ENCODE measurements at places on chromosomes 11 and 22. TPM values are rescaled to one million over a fixed set of nuclear protein-coding genes. Genes with fewer than 3 reads are reported as not detected.

- DNase-seq, result no peak
Measured at GRCh38 chr11:132895340-132895739, 637.0 kb downstream of the OPCML start.

DNA sequence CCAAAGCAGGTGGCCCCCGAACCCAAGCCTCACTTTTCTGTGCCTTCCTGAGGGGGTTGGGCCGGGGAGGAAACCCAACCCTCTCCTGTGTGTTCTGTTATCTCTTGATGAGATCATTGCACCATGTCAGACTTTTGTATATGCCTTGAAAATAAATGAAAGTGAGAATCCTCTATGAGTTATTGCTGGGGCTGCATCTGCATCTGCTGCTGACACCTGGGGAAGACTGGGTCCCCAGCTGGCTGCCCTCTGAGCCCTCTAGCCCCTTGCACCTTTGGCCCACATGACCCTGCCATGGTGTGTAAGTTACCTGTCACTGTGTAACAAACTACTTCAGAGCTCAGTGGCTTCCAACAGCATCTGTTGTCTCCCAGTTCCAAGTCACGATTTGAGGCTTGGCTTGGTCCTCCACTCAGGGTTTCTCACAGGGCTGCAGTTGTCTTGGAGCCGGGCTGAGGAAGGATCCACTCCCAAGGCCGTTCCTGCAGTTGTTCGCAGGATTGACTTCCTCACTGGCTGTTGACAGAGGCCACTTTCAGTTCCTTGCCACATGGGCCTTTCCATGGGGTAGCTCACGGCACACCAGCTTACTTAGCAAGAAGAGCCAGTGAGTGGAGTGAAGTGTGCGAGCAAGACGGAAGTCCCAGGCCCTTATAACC lies 13.5 kb upstream of the UVRAG start:
- DNase-seq, result no peak

DNA sequence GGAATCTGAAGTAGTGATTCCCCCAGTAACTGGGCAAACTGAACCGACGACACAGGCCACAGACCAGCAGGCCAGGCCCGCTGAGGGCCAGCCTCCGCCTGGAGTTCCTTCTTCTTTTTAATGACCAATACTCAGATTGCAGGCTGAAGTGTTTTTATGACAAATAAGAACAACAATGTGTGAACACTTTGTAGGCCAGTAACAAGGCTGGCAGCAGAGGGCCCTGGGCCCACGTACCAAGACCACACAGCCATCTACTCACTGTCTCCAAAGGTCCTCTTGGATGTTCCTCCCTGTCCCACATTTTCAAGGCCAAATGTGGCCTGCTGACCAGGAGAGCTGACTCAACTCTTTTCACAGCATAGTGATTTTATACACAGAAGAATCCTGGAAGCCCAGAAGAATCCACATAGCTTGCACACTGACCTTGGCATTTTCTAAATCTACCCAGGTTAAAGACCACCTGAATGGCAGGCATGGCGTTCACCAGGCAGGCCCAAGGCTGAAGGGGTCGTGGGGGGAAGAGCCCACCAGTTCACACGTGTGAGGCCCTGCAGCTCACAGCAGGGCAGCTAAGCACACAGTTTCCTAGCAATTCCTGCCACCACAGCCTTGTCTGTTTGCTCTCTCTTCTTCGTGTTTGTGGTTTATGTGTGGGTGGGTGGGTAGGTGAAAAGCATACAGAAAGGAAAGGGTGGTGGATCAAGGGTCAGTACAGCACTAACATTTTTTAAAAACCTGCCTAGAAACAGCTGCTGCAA lies 13.3 kb downstream of the SMCO4 start:
- DNase-seq, result peak; percentile 37

DNA sequence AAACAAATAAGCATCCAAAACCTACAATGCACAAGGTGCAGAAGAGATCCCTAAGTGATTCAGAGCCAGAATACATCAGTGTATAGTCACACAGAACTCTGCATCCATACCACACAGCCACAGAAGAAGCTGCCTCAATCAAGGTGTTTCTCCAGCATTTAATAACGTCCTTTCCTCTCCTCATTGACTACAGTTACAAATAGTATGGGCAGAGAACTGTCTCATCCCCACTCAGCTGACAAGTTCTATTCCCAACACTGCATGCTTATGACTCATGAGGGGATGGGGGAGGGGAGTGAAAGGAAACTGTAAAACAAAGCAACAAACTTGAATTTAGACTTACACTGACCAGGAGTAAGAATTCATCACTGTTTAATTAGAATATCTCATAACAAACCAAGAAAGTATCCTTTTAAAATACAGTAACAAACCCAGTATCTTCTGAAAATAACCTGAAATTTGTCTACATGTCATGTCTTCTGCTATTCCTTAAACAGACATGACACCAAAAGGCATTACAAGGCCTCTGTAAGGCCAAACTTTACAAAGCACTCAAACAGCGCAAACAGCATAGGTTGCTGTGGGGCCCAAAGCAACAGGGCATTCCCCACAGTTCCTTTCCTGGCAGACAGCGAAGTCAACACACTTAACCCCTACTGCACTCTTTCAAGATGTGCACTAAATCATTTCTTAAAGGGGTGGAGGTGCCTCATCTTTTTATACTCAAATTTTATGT lies 29.3 kb downstream of the CELF1 start:
- peak; percentile 42 for DNase-seq

- no peak for DNase-seq
Measured at GRCh38 chr11:101043940-101044339, 85.7 kb downstream of the PGR start.

GRCh38 chr11:35752115-35752514 lies 89.5 kb downstream of the TRIM44 start:
- DNase-seq, result no peak

DNA sequence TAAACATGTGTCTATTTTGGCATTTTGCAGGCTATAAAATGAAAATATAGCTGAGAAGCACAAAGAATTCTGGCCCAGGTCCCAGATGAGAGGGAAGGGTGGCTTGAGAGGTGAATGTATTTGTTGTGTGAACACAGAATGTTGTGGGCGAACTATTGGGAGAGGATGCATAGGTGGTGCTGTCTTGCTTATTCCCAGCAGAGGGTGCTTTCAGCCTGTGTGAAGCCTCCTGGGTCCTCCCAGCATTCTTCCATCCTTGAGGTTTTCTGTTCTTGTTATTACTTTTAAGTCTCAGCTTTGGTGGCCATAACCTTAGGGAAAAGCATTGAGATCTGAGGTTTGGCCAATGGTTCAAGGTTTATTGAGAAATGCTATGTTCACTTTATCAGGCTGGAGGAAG lies 108.7 kb upstream of the SNX19 start:
- DNase-seq, result no peak

DNA sequence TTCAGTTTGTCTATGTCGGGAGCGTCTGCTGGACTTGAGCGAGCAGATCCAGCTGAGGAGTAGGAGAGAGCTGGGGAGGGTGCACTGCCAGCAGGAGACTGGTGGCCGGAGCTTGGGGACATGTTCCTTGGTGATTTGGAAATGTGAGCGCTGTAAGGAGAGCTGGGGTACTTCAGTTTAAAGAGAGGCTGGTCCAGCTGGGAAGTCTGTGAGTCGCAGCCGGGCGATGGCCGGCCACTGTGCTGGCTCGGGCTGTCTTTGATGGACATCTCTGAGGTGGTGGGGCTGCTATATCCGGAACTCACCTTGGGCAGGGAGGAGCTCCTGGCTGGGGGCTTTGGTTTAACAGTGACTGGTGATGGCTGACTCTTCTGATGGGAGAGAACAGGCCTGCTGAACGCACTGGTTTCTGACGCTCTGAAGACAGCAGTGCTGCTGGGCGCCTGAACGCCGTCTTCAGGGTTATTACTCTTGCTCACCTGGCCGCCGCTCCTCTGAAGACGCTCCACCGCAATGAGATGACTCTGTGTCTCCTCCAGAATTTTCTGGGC lies 63.6 kb upstream of the PITPNB start:
- DNase-seq, result no peak

- DNase-seq, result no peak
Measured at GRCh38 chr11:34332524-34332923, 25.3 kb downstream of the ABTB2 start.

DNA sequence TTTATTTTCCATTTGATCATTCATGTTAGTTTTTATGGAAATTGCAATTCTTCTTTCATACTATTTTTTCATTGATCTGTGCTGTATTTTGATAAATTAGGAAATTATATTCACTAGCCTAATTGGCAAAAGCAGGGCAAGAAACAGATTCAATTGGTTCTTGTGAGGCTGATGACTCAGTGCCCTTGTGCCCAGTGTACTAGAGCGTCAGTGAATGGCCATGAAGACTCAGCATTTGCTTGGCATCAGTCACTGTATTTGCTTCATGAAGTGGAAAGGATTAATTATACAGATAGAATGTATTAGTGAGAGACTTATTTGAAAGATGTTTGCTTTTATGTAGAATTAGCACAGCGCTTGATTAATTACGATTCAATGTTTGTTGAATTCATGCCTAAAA lies 31.8 kb downstream of the MRGPRX1 start:
- DNase-seq, result no peak

- DNase-seq, result no peak
Measured at GRCh38 chr11:128924104-128924503, 18.6 kb downstream of the TP53AIP1 start.

DNA sequence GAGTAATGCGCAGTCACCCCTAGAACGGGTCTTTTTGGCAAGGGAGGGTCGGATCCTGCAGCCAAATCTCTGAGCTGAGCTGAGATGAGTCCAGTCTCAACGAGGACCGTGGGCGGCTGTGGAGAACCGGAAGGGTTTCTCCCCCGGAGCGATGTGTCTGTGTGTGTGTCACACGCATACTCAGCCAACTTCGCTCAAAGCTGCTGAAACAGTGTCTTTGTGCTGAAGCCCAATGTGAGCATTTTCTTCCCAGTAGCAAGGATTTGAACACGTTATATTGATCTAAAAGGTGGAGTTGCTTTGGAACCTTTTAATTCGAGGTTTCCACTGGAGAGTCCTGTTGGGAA lies 1.4 kb upstream of the CELSR1 start:
- DNase-seq, result no peak

DNA sequence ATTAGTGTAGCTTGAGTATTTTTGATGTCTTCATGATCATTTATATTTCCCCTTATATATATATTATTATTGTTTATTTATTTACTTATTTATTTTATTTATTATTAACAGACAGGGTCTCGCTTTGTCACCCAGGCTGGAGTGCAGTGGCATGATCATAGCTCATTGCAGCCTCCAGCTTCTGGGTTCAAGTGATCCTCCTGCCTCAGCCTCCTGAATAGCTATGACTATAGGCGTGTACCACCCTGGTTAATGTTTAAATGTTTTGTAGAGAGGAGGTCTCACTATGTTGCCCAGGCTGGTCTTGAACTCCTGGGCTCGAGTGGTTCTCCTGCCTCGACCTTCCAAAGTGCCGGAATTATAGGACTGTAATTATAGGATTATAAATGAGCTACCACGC lies 10.2 kb downstream of the ADM start:
- DNase-seq, result no peak

DNA sequence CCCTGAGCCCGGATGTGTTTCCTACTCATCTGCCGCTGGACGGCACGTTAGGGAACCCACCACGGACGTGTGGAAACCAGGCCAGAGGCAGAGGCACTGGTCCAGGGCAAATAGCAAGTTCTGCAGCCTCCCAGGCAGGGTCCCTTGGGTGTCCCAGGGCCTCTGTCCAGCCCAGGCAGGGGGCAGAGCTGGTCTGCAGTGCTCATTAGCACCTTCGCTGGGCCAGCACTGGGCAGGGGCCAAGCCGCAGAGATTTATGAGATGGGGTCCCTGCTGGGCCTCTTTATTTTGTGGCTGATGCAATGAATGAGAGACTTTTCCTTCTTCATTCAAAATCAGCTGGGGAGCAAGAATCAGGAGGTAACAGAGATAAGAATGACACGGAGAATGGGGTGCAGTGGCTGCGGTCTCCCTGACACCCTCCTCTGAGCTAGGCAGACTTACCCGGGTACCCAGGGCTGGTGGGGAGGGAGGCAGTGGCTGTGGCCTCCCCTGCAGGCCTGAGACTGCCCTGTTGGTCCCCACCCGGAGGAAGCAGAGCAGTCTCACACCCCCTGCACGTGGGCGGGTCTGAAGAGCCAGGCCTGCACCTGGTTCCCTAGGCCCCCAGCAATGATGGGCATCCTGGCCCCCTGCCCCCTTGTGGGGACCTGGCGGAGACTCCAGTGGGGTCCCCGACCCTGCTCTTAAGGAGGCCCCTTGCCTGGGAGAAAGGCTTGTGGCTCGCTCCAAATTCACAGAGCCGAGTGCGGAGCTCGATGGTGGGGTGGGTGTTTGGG lies 14.0 kb upstream of the PARVG start:
- DNase-seq, result no peak

DNA sequence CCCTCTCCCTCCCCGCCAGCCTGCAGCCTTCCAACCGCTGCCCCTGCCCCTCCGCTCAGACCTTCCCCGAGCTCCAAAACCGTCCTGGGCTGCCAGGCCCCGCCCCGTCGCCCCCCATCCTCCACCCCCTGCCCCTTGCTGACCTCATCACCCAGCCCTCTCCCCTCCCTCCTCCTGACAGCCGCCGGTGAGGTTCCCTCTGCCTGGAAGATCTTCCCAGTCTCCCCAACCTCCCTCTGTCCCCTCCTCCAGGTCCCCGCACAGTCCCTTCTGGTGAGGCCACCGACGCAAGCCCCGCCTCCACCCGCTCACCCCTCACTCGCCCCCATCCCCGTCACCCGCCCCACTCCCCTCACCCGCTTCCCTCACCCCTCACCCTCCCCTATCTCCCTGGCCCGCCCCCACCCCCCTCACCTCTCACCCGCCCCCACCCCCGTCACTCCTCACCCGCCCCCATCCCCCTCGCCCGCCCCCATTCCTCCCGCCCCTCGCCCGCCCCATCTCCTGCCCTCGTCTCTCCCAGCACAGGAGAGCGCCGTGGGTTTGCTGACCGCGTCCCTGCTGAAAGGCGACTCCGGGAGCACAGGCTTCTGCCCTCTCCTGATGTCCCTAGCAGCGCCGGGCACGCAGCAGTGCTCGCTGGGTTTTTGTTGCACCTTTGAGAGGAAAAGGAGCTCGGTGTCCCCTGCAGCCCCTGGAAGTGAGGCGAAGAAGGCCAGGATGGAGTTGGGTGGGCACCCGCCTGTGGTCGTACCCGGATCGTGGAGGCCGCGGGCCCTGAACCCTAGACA lies 16.4 kb upstream of the UPK3A start:
- DNase-seq, result peak; percentile 62

DNA sequence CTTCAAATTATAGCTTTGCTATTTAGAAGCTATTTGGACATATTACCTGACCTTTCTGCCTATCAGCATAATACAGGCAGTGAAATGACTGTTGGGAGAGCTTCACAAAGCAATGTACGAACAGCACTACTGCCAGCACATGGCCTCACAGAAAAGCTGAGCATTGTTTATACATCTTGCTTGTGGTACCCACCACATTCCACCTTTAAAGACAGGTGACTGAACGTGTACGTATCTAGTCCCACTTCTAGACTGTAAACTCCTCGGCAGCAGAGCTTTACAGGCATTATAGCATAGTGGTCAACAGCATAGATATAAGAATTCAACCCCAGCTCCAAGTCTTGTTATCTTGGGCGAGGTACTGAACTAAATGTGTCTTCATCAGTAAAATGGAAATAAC lies 1.6 kb downstream of the JOSD1 start:
- DNase-seq, result no peak

Gene OR8D1
- not detected for polyA plus RNA-seq

Gene ZNF215
- 0.42 TPM for polyA plus RNA-seq

Gene THY1
- polyA plus RNA-seq, result 123 TPM

Gene DNAJB7
- polyA plus RNA-seq, result not detected

Gene KRTAP5-2
- polyA plus RNA-seq, result not detected

Gene MGAT3
- polyA plus RNA-seq, result 2.3 TPM

Gene MAJIN
- not detected for polyA plus RNA-seq

All from ovary (tissue), 10 donors.